ENCODE measurements at places on chromosomes 3 and 15.
A peak's percentile ranks its signal among the peaks of the same experiment; 100 is the strongest.

GRCh38 chr15:76274226-76274625, 37.0 kb downstream of the ETFA start:
- no peak overlapping the region for H3K27ac ChIP-seq
- H3K36me3 ChIP-seq, result peaks cover 59% of the 10 kb centered on the region
- H3K4me1 ChIP-seq, result no peaks in the 10 kb centered on the region
- DNase-seq, result no peak
- no peaks in the 10 kb centered on the region for H3K27me3 ChIP-seq

DNA sequence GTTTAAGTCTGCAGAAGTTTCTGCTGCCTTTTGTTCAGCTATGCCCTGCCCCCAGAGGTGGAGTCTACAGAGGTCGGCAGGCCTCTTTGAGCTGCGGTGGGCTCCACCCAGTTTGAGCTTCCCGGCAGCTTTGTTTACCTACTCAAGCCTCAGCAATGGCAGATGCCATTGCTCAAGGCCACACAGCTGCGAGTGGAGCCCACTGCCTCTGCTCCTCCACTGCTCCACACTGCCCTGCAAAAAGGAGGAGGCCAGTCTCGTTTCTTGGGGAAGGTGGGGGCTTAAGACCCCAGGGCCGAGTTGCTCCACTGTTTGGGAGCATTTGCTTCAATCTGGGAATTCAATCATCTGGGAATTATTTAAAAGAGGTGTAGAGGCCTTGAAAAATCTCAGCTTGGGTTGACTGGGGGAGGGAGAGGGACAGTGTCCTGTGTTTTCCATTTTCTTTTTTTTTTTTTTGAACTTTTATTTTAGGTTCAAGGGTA, 144.6 kb upstream of the MEF2A start:
- no peaks in the 10 kb centered on the region for H3K36me3 ChIP-seq
- no peaks in the 10 kb centered on the region for H3K27me3 ChIP-seq
- peak; percentile 71 for DNase-seq
- H3K27ac ChIP-seq, result peak overlapping the region; percentile 59

DNA sequence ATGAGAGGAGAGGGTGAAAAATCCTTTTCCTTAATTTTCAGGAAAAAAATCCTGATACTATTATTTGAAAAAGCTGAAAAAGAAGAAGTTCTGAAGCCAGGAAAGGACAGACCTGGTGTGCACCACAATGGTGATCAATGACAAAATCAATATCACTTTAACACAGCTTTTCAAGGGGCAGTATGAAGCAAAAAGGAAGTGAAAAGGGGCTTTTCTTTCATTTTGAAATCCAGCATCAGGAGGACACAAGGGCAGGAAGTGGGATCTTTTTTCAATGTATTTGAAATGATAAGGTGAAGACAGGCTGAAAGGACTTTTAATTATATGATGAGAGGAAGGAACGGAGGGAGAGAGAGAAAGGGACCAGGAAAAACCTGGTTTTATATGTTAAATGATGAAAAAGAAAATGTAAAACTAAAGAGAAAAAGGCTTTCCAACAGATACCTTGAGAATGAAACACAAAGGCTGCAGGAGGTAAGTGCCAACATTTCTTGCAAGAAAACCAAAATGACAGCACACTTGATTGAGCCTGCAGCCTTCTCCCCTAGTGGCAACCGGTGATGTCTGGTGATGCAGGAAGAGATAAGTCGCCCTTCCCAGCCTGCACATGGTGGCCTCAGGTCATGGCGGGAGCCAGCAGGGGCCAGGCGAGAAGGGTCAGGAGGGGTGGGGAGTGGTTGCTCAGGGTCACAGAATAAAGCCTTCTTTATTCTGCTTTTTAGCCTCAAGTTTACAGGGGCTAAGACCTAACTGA, 236.7 kb upstream of the WNT5A start:
- DNase-seq, result no peak
- H3K27ac ChIP-seq, result no peak overlapping the region
- H3K4me3 ChIP-seq, result no peak overlapping the region
- H3K36me3 ChIP-seq, result no peaks in the 10 kb centered on the region
- H3K27me3 ChIP-seq, result no peaks in the 10 kb centered on the region

- no peak overlapping the region for H3K4me3 ChIP-seq
- H3K36me3 ChIP-seq, result peaks cover 3% of the 10 kb centered on the region
- no peaks in the 10 kb centered on the region for H3K4me1 ChIP-seq
- H3K27me3 ChIP-seq, result no peaks in the 10 kb centered on the region
These were observed 33.1 kb downstream of the ARMC8 start for GRCh38 chr3:138220242-138220641.

GRCh38 chr3:197009532-197010019, 20.0 kb downstream of the MELTF start:
- no peak for DNase-seq
- H3K4me1 ChIP-seq, result no peaks in the 10 kb centered on the region
- no peak overlapping the region for H3K27ac ChIP-seq
- no peaks in the 10 kb centered on the region for H3K27me3 ChIP-seq

DNA sequence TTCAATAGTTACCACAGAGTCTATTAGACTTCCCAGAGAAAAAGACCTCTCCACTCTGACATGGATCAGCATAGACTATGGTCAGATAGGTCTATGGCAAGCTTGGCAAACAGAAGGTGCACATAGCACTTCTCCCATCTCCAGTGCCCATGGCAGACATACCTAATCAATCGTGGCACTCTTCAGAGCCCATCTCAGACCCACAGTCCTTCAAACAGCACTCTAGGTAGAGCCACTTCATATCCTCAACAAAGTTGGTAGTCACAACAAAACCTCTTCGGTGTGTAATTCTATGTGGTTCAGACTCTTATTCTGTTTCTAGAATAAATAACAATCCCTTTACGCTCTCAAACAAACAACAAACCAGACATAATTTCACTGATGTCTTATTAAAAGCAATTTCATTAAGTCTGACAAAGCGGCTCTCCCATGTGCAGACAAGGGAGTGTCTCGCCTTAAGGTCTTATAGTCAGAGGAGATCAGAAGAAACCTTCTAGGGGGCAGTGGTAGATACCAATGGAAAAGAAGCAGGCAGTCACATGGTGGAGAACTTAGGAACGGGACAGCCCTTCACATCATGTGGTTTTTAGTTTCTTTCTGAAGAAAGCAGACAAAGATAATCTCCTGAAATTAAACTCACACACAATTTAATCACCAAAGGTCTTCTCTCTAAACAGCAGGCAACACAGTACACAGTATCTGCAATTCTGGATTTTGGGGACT, 483.4 kb downstream of the FOXP1 start:
- peaks cover 54% of the 10 kb centered on the region for H3K4me1 ChIP-seq
- H3K4me3 ChIP-seq, result no peak overlapping the region
- peak overlapping the region; percentile 44 for H3K27ac ChIP-seq
- H3K36me3 ChIP-seq, result peaks cover 3% of the 10 kb centered on the region
- H3K27me3 ChIP-seq, result no peaks in the 10 kb centered on the region

DNA sequence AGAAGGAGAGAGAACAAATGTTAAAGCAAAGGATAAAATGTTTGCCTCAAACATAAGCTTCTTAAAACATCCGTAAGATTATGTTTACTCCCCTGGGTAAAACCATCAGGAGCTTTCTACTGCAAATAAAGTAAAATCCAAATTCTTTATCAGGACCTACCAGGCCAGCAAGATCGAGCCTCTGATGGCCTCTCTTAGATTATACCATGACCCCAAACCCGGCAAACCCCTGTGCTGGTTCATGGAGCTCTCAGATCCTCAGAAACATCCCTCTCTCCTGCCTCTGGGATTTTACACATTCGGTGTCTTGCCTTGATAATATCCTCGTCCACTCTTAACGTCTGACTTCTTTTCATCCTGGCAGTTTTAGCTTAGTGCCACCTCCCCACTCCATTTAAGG, 7.5 kb upstream of the TARS3 start:
- no peaks in the 10 kb centered on the region for H3K27me3 ChIP-seq
- DNase-seq, result no peak
- no peak overlapping the region for H3K4me3 ChIP-seq
